ENCODE measurements at places on chromosomes 7 and 10.

DNA sequence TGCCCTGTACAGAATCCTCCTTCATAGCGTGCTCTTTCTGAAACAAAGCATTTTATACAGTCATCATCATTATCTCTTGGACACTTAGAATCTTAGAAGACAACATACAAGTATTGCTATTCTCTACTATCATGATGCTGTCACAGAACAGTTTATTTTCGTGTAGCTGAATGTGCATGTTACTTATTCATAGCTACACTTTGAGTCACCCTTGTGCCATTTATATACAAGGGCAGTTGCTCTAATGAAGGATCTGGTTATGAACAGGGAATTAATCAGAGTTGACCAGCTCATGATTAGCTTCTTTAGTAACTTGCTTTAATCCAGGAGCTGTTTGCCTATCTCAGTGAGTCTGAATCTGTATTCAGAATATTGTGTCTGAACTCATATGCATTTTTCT is 11.2 kb downstream of the CASP2 start:
- no peak for DNase-seq

DNA sequence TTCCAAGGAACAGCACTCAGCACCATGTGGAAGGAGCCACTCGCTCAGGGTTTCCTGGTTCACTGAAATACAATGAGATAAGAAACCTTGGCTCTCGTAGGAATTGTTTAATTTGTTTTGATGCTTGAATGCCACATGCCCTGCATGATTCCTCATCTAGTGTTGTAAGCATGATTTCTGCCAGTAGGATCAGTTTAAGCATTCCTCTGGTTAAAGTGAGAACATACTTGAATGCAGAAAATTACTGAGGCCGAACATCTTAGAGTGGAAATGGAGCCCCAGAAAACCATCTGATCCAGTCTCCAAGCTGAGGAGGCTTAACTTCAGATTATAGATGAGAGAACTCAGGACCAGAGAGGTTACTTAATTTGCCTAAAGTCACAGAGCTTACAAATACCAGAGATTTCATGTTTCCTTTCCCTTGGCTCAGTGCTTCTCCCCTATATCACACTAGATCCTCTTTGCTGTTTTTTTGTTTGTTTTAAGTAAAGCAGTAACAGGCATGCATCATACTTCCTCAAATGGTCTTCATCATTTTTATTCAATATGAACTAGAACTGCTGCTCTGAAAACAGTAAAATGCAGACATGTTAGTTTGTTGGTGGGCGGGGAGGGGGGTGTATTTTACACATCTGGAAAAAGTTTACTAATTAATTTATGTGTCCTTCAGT is 125.1 kb downstream of the ADAM12 start:
- no peak for DNase-seq

GRCh38 chr7:35762781-35763180 is 38.1 kb upstream of the SEPTIN7 start:
- DNase-seq, result no peak

DNA sequence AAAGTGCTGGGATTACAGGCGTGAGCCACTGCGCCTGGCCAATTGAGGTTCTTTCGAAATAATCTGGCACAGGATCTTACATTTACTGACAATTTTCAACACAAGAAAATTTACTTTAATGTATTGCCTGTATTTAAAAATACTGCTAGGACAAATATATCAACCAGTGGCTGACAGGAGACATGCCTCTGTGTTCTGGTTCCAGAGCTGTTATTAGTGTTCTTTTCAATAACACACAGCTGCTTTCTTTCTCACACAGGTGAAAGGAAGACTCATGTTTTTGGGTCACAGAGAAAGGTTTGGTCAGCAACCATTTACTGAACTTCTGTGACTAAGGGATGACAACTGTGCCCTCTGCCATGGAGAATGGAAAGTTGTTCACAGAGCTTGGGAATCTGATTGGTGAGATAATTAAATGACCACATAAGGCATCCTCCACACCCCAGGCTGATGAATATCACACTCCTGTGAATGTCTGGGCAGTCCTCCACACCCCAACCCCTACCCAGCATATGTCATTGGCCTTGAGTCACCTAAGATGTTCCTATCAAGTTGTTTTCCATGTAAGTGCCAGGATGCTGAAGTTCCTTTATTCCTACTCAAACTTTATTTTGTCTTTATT is 180.1 kb downstream of the RAPGEF5 start:
- DNase-seq, result no peak

DNA sequence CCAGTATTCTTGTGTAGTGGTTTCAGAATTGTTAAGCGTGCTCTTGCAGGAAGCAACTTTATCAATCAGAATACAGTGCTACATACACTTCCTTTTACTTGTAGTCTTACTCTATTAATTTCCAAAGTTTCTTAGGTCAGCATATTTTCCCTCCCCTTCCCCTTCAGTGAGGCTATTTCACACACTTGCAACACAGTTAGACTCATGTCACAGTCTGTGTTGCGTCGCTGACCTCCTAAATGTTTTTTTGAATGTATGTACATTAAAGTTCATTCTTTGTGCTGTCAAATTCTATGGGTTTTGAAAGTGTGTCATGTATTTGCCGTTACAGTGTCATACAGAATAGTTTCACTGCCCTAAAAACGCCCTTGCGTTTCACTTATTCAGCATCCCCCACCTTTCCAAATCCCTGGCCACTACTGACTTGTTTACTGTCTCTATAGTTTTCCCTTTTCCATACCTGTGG is 5.4 kb upstream of the HKDC1 start:
- no peak for DNase-seq

DNA sequence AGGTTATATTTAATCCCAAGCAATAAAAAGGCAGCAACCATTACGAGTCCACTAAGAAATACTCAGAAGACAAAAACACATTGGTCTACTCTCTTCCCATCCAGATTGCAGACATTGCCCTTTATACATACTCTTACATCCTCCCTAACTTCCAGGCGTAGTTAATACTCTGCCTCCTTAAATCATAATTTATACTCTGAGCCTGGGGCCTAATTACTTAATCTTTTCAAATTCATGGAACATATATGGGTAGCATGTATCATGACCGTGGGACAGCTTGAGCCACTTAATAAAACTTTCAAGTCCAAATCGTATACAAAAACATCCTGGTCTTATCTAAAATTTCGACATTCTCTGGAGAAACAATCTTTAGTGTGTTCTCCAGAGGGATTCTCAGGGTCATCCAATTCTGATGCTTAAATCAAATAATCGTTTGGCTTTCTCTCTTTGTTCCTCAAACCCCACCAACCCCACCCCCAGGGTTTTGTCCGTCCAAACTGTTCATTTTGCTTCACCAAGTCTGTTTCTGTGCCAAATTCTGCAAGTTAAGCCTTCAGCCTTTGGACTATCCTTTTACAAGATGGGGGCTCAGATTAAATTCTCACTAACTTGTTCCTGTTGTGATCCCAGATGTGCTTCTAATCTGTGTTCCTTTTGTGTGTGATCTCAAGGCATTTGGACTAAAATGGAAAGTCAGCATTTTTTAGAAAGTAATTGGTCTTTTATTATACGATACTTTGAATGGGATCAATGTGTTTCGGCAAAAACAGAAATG is 86.4 kb downstream of the ADAM12 start:
- no peak for DNase-seq

DNA sequence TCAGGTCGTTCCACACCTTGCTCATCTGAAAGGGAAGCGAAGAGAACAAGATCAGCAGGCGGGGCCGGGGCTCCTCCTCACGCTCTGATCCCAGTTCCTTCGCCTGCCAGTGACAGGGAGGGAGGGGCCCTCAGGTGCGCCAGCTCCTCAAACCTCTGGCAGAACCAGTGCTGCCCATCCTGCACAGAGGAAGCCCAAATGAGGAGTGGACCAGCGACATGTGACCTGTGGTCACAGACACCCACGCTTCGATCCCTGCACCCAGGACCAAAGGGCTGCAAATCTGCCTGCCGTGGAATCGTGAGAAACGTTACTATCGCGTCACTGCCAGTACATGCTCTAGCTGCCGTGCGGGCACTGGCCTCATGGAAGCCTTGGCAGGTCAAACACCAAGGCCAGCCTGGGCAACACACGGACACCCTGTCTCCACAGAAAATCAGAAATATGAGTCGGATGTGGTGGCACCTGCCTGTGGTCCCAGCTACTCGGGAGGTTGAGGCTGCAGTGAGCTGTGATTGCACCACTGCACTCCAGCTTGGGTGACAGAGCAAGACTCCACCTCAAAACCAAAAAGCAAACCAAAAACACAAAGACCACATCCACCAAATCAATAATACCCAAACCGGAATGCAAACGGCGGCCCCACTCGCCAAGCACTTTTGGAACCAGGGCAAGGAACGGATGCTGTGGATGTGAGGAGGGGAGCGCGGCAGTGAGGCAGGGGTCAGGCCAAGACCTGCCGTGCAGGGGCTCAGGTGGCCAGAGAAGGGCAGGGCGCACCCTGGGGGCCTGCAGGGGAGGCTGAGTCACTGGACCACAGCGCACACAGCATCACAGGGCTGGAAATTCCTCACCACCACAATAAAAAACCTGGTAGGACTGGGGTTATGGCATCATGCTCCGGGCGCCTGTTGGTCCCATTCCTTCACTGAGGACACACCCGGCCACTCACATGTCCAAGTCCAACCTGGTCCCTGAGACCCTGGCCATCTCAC is 13.4 kb downstream of the NUDT1 start:
- no peak for DNase-seq

DNA sequence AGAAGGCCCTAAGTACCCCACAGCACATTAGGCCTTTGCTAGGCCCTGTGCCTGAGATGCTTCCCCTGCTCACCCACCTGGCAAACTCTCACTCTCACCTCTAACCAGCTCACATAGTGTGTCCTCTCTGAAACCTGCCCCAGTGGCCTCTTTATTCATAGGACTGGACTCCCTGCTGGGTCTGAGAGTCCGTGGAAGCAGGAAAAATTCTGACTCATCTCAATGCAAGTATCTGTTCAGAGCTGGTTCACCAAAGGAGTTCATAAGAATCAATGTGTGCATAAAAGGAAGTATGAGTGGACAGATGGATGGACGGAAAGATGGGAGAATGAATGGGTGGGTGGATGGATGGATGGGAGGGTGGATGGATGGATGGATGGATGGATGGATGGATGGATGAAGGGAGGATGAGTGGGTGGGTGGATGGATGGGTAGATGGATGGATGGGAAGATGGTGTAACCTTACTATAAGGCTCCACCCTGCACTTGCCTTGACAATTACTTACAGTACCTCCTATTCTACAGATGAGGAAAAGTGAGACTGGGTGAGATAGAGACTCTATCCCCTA is 111.2 kb upstream of the ZMIZ1 start:
- no peak for DNase-seq

- DNase-seq, result no peak
Observed at GRCh38 chr10:1323951-1324350, 267.8 kb downstream of the WDR37 start.

GRCh38 chr10:50567384-50567783 is 56.4 kb downstream of the SGMS1 start:
- no peak for DNase-seq

GRCh38 chr10:78991187-78991586 is 77.6 kb upstream of the ZMIZ1 start:
- no peak for DNase-seq

- DNase-seq, result peak; percentile 12
Observed at GRCh38 chr7:146772601-146773000, 656.0 kb downstream of the CNTNAP2 start.

All from thymus (tissue), 14 donors.